Fibroblast of mammary gland (primary cell): ENCODE measurements at places on chromosomes 5 and 9.

DNA sequence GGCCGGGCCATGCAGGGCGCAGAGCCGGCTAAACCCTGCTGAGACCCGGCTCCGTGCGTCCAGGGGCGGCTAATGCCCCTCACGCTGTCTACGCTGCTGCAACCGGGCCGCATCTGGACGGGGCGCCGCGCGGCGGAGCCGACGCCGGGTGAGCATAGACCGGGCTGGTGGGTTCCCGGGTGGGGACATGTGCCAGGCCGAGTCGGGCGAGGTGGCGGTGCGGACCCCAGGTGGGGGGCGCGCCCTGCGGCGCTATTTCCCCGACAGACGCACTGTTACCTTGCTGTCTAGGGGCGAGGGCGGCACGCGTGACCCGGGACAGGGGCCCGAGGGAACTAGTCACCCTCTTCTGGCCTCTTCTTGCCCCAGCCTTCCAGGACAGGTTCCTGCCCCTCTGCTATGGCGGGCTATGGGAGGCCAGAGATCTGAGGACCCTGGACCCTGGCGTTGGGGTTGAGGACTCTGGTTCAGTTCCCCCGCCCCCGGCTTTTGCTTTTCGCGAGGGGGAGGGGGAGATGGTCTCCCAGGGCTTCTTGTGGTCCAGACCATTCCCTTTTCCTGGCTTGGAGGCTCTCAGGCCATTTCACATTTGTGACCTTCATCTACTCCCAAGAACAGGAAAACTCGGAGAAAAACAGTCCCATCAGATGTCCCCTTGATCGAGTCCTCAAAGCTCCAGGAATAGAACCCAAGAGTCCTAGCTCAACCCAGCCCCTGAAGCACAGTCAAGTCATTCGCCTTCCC lies 536 bp downstream of the SLC27A4 start:
- DNase-seq = no peak

DNA sequence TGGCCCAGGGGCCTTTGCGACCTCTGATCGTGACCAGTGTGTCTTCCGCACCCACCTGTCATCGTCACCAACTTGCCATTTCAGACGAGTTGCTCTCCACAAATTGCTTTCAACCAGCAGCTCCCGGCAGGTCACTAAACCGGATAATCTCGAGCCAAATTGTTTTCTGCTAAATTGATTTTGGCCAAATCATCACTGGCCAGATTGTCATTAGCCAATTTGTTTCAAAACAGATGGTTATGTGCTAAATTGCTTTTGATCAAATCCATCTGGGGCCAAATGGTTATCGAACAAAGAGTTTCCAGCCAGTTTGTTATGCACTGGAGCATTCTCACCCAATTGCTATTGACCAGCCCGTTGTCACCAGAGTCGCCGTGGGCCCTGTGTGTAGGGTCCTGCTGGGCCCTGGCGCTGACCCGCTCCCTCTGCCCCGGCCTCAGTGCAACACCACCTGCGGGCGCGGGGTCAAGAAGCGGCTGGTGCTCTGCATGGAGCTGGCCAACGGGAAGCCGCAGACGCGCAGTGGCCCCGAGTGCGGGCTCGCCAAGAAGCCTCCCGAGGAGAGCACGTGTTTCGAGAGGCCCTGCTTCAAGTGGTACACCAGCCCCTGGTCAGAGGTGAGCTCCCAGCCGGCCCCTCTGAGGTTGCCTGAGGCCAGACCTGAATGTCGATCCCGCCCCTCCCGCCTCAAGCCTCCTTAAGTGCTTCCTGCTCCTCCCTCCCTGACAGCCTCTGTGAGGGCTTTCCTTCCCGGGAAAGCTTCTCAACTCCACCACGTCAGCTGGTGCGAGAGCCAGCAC lies 35.6 kb downstream of the ADAMTSL2 start:
- no peak for DNase-seq

DNA sequence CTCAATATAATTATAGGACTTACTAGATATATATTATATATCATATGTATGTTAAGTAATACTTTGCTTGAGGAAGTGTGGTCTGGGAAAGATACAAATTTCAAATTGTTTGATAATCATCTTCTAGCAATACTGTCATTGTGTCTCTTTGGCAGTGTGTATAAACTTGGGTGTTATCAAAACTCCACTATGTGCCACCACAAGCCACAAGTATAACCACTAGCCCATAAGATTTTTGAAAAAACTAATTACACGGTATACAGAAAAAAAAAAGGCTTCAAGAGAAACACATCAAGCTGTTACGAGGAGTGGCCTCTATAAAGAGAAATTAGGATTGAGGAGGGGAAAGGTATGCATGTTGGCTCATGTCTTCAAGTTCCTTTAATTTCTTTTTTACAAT lies 44.7 kb upstream of the PCSK5 start:
- DNase-seq = no peak

GRCh38 chr9:9319007-9319406 lies 1293.8 kb downstream of the PTPRD start:
- DNase-seq = no peak

DNA sequence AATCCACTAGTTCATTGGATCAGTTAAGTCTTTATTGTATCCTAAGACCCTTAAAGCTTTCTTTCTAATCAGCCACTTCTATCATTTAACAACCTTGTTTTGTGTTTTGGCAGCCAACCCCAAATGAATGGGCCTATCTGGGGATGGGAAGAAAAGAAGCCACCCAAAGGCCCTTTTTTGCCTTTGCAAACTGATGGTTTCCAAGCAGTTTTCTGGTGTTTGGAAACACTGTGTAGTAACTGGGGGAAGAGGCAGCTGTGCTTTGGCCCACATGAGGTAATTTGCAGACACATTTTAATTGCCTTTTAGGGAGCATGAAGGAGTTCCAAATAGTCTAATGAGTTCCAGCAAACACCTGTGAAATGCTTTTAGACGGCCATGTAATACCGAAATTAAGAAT lies 1751.3 kb upstream of the WWC1 start:
- DNase-seq = no peak

DNA sequence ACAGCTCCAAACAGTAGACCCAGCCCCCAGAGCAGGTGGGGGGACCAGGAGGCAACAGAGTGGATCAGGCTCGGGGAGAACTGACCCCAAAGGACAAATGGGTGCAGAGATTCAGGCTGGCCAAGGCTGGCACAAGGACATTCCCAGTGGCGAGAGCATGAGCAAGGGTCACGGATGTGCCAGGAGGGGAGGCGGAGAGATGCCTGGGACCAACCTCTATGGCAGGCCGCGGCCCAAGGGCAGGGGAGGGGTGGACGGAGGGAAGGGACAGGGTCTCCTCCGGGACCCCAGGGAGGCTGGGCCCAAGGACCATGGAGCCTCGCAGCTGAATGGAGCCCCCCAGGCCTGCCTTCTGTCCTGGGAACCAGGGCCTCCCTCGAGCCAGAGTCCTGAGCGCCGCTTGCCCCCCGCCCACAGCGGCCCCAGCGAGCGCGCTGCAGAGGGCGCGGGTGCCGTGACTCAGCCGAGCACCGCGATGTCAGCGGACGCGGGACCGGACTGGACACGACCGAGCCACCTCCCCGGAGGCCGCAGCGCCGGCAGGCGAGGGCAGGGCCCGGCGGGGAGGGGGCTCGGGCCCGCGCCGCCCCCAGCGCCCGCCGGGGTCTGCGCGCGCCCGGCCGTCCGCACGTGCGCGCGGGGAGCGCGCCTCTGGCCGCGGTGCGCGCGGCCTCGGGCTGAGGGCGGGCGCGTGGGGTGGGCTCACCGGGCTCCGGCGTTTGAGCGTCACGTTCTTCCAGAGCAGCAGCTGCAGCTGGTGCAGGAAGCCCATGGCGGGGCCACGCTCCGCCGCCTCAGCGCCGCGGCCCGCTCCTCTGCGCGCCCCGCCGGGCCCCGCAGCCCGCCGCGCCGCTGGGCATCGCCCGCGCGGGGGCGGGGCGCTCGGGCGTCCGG lies at the start of gene ABCA2:
TSS of gene ABCA2 (minus strand) at position 869 of the 894 bp plus-strand sequence. CDS start at position 772, 97 bp downstream.
- DNase-seq = no peak

DNA sequence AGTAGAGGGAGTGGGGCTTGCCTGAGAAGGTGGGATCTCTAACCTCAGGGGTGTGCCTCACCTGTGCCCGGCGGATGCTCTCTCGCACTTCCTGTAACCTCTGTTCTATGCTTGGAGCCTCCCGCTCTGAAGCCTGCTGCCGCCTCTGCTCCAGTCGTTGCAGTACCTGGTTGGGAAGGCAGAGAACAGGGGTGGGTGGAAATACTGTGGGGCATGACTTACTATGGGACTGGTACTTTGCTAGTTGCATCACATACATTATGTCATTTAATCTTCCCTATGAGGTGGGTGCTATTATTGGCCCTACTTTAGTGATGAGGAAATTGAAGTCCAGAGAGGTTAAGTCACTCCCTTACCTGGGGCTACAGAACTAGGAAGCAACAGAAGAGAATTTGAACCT lies 5.2 kb downstream of the FCHSD1 start:
- DNase-seq = no peak

- no peak for DNase-seq
Measured at GRCh38 chr9:99071313-99072039, 33.4 kb upstream of the TGFBR1 start.

- peak; percentile 39 for DNase-seq
Measured at GRCh38 chr5:111892949-111893348, 136.0 kb upstream of the NREP start.

DNA sequence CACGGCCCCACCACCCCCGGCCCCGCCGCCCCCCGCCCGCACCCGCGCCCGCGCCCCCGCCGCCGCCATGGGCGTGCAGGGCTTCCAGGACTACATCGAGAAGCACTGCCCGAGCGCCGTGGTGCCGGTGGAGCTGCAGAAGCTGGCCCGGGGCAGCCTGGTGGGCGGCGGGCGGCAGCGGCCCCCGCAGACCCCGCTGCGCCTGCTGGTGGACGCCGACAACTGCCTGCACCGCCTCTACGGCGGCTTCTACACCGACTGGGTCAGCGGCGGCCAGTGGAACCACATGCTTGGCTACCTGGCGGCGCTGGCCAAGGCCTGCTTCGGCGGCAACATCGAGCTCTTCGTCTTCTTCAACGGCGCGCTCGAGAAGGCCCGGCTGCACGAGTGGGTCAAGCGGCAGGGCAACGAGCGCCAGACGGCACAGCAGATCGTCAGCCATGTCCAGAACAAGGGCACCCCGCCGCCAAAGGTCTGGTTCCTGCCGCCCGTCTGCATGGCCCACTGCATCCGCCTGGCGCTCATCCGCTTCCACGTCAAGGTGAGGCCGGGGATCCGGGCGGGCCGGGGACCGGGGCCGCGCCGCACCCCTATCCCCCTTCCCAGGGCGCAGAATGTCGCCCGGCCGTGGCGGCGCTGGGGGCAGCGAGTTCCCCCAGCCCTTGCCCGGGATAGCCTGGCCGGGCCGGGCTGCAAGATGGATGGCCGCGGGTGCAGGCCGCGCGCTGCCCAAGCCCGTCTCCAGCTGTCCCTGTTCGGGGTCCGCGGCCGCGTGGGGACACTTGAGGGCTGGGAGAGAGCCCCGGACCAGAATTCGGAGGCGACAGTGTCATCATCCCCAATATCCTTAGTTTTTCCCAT lies 594 bp downstream of the FAM120A start:
- DNase-seq = no peak

- DNase-seq = peak; percentile 63
Measured at GRCh38 chr9:109448223-109448622, 49.9 kb downstream of the PTPN3 start.

- no peak for DNase-seq
Measured at GRCh38 chr5:122067390-122067789, 10.7 kb downstream of the LOX start.

- no peak for DNase-seq
Measured at GRCh38 chr9:71936066-71936465, 24.6 kb downstream of the C9orf85 start.

DNA sequence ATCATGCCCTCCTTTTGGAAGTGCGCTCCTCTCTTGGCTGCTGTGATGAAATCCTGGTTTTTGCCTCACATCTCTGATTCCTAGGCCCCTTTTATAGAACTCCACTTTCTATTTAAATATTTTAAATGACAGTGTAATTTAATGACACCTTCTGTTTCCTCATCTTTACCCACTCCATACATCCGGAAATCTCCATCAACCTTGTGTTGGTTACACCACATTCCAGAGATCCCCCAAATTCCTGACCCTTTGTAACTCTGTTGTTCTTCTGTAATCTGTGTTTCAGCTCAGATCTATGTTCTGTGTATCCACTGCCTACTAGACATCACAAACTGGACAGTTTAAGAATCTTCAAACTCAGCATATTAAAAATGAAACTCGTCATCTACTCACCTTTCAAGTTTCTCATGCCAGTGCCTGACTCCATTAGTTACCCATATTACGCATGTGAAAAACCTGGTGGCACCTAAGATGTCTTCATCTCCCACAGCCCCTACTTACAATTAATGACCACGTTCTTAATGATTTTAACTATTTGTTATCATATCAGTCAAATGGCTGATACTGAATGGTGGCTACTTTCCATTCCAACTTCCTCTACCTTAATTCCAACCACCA lies 25.1 kb downstream of the PARP8 start:
- DNase-seq = no peak

DNA sequence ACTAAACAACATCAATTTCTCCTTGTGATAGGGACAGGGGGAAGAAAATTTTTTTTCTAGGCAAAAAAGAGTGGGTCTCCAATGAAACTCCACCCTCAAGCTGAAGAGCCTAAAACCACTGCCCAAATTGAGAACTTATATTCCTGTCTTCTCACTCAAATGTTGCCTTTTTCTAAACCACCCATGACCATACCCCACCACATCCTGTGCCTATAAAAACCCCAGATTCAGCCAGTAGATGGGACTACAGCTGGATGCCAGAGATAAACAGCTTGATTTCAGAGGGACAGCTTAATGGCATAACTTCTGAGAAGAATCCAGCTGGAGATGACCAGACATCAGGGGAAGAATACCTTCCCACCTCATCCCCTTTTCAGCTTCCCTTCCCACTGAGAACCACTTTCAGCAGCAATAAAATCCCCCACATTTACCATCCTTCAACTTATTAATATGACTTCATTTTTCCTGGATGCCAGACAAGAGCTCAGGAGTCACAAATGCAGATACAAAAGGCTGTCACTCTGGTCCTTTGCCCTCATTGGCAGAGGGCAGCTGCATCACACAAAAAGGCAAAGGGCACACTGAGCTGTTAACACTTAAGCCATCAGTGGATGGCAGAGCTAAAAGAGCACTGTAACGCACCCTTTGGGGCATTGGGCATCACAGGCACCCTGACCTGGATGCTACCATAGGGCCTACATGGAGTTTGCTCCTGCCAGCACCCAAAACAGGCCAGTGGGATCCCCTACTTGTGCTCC lies 972.5 kb upstream of the CTNND2 start:
- no peak for DNase-seq

DNA sequence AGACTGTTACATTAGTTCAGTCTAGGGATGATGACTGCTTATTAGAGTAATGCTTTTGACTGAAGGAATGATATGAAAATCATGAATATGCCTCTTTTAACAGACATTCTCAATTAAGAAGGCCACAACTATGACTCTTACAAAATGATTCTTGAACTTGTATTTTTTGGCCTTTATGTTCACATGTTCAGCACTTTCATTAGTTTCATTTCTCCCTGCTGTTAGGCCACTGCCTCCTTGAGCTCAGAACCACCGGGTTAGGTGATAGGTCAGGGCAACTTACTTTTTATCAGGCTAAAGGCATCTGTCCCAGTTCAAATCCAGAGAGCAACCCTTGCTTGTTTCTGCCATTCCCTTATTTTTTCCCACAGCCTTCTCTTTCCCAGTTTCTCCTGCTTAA lies 235.2 kb upstream of the ELL2 start:
- DNase-seq = no peak

GRCh38 chr9:97398999-97399758 lies 12.7 kb upstream of the TDRD7 start:
- DNase-seq = peak; percentile 80
